Upper lobe of right lung (tissue), 1 donor: ENCODE measurements at places on chromosomes 7 and 10. TPM values are rescaled to one million over a fixed set of nuclear protein-coding genes. Genes with fewer than 3 reads are reported as not detected.

DNA sequence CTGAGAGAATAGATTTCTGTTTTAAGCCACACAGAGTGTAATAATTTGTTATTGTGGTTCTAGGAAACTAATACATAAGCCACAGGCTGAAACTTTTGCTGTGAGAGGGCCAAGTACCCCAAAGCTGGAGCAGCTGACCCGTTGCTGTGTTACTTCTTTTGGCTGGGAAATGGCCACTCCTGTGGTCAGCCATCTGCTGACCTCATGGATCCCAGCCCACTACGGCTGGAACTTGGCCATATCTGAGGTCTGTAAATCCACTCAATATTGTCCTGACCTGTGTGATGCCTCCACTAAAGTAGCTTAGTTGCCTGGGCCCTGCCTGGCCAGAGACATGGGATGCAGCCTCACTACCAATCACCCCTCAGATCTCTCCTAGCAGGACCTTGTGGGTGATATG lies 17.4 kb upstream of the LOXL4 start:
- H3K27me3 ChIP-seq = no peaks in the 10 kb centered on the region
- H3K36me3 ChIP-seq = no peaks in the 10 kb centered on the region
- DNase-seq = no peak
- H3K4me3 ChIP-seq = no peak overlapping the region
- no peaks in the 10 kb centered on the region for H3K4me1 ChIP-seq
- no peak overlapping the region for H3K27ac ChIP-seq

- H3K27me3 ChIP-seq = no peaks in the 10 kb centered on the region
- no peak overlapping the region for H3K27ac ChIP-seq
- H3K4me3 ChIP-seq = no peak overlapping the region
- H3K36me3 ChIP-seq = no peaks in the 10 kb centered on the region
Measured at GRCh38 chr10:122287570-122287969, 16.5 kb downstream of the BTBD16 start.

- no peaks in the 10 kb centered on the region for H3K36me3 ChIP-seq
- no peak overlapping the region for H3K4me3 ChIP-seq
- H3K27me3 ChIP-seq = no peaks in the 10 kb centered on the region
- H3K27ac ChIP-seq = no peak overlapping the region
- no peaks in the 10 kb centered on the region for H3K4me1 ChIP-seq
Measured at GRCh38 chr7:102840404-102840803, 72.4 kb upstream of the LRRC17 start.

- no peak overlapping the region for H3K27ac ChIP-seq
- H3K36me3 ChIP-seq = no peaks in the 10 kb centered on the region
- H3K4me3 ChIP-seq = no peak overlapping the region
- H3K27me3 ChIP-seq = peaks cover 34% of the 10 kb centered on the region
- H3K4me1 ChIP-seq = no peaks in the 10 kb centered on the region
Measured at GRCh38 chr10:129890170-129890569, 73.9 kb downstream of the EBF3 start.

GRCh38 chr10:102796407-102797176 lies 40.6 kb downstream of the CYP17A1 start:
- peaks cover 61% of the 10 kb centered on the region for H3K4me1 ChIP-seq
- H3K27me3 ChIP-seq = no peaks in the 10 kb centered on the region
- DNase-seq = peak; percentile 80
- no peak overlapping the region for H3K4me3 ChIP-seq
- H3K27ac ChIP-seq = peak overlapping the region; percentile 55
- peaks cover 27% of the 10 kb centered on the region for H3K36me3 ChIP-seq

DNA sequence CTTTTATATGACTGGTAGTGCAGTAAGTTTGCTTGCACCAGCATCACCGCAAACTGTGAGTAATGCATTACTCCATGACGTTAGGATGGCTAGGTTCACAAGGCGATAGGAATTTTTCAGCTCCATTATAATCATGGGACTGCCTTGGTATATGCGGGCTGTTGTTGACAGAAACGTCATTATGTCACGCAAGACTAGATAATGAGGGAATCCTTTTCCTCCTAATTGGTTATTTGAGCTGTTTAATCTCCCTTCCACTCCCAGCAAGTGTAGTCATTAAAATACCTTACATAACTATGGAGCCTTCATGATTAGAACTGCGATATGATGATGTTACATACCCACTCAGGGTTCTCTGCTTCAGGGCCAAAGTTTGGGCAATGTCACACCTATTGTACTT lies 17.3 kb downstream of the KLLN start:
- DNase-seq = no peak
- no peaks in the 10 kb centered on the region for H3K4me1 ChIP-seq
- no peaks in the 10 kb centered on the region for H3K27me3 ChIP-seq
- H3K27ac ChIP-seq = no peak overlapping the region
- no peak overlapping the region for H3K4me3 ChIP-seq

DNA sequence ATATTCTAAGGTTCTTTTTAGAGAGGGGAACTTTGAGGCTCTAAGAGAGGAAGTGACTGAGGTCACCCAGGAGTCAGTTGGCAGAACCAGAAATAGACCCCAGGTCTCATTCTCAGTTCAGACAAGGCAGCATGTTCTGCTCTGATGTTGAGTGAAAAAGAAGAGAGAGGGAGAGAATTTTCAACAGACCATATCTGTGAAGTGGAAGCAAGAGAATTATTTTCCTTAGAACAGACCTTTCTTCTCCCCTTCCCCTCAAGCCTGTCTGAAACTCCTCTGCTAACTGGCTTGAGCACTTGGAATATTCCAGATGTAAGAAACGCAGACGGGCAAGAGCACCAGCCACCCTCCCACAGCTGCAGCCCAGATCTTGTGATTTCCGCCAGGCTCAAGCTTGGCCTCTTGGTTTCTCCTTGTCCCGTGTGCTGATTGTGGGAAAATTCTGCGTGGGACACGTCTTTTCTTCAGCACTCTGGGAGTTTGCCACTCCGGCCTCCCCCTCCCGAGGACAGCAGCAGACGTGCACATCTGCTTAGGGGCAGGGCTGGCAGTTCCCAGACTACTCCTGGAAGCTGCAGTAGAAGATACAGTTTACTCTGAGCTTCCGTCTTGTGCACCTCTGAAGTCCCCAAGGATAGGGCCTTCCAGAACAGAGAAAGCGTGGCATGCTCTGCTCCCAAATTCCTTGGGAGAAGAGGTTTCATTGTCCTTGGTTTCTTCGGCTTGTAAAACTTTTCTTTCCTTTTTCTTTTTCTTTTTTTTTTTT lies 22.7 kb upstream of the IKZF1 start:
- H3K4me3 ChIP-seq = no peak overlapping the region
- no peaks in the 10 kb centered on the region for H3K27me3 ChIP-seq
- H3K27ac ChIP-seq = no peak overlapping the region
- DNase-seq = peak; percentile 69
- H3K36me3 ChIP-seq = no peaks in the 10 kb centered on the region

The SLC13A1 gene
- not detected for total RNA-seq

The TMEM26 gene
- total RNA-seq = 0.46 TPM

The TRIM74 gene
- total RNA-seq = not detected
